IgD-negative memory B cell (primary cell): ENCODE measurements at places on chromosomes 3 and 15. TPM values are rescaled to one million over a fixed set of nuclear protein-coding genes. Genes with fewer than 3 reads are reported as not detected.

PLSCR4 gene
- not detected for polyA plus RNA-seq

PATL2 gene
- polyA plus RNA-seq = 17.7 TPM

BOC gene
- polyA plus RNA-seq = 0.70 TPM

IL17RE gene
- not detected for polyA plus RNA-seq

HYAL1 gene
- polyA plus RNA-seq = 0.14 TPM

PRRT3 gene
- 2.0 TPM for polyA plus RNA-seq

CCRL2 gene
- polyA plus RNA-seq = 1.3 TPM

CFAP92 gene
- polyA plus RNA-seq = not detected

SOX14 gene
- not detected for polyA plus RNA-seq

ATP8B4 gene
- polyA plus RNA-seq = not detected

GABRR3 gene
- polyA plus RNA-seq = not detected

CHRM5 gene
- polyA plus RNA-seq = not detected

ZNF860 gene
- polyA plus RNA-seq = 27.7 TPM
